ENCODE measurements at places on chromosomes 2 and 18. TPM values are rescaled to one million over a fixed set of nuclear protein-coding genes. Genes with fewer than 3 reads are reported as not detected.

PLEK gene
- total RNA-seq, result not detected

OR6B2 gene
- total RNA-seq, result not detected

SETBP1 gene
- 38.9 TPM for total RNA-seq

DLGAP1 gene
- total RNA-seq, result 11.5 TPM

TGOLN2 gene
- total RNA-seq, result 54.8 TPM

UGT1A10 gene
- total RNA-seq, result not detected

RAB6D gene
- total RNA-seq, result 0.52 TPM

NCKAP5 gene
- total RNA-seq, result 27.9 TPM

UGT1A8 gene
- not detected for total RNA-seq

AP1S3 gene
- 5.0 TPM for total RNA-seq

ACKR3 gene
- 24.5 TPM for total RNA-seq

STAT1 gene
- 39.9 TPM for total RNA-seq

CXCR2 gene
- not detected for total RNA-seq

MARCO gene
- not detected for total RNA-seq

CFC1 gene
- total RNA-seq, result not detected

ANKRD30BL gene
- not detected for total RNA-seq

IL36B gene
- not detected for total RNA-seq

SIX3 gene
- total RNA-seq, result not detected

RUFY4 gene
- not detected for total RNA-seq

CSRNP3 gene
- total RNA-seq, result 28.4 TPM

GPR45 gene
- total RNA-seq, result 0.30 TPM

DSC3 gene
- total RNA-seq, result 0.16 TPM

COLEC11 gene
- not detected for total RNA-seq

GALM gene
- total RNA-seq, result 12.5 TPM

ABCA12 gene
- 0.12 TPM for total RNA-seq

Data from neural crest cell (in vitro differentiated cells).